ENCODE measurements at places on chromosomes 4 and X.
A peak's percentile ranks its signal among the peaks of the same experiment; 100 is the strongest.

GRCh38 chrX:70208479-70208878, 26.0 kb upstream of the AWAT1 start:
- no peak for DNase-seq

DNA sequence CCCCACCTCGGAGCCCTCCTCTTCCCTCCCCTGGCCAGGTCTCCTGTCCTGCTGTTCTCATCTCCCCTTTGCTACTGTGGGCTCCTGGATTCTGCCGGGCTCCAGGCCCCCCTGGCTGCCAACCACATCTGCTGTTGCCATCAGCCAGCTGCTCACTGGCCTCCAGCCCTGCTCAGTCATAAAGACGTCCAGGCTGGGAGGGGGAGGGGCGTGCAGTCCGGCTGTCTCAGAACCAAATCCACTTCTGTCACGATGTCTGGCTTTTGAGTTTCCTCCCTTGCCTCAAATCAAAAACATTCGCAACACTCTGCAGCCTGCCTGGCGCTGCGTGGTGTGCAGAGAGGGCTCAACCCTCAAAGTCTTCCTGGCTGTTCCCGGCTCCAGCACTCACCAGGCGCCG, 7.1 kb downstream of the RASL11B start:
- no peak for DNase-seq

- DNase-seq = no peak
Measured at GRCh38 chrX:10259716-10260115, 102.9 kb downstream of the CLCN4 start.

- DNase-seq = no peak
Measured at GRCh38 chr4:147991543-147992283, 259.8 kb downstream of the ARHGAP10 start.

DNA sequence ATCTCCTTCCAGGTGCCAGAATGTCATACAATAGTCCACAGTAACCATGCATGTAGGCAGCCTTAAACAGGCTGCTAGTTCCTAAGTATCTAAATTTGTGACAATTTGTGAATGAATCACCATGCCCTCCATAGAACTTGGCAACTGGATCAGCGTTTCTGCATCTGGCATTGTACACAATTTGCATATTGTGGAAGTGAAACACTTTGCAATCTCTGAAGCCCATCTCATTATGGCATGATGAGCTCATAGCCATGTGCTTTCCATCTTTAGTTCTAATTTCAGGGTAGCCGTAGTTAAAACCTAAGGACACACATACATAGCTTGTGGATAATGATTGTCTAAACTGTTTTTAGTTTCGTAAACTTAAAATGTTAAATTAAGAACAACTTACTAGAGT, 573.6 kb downstream of the PPP4R3C start:
- DNase-seq = no peak

GRCh38 chr4:84855774-84856173, 110.7 kb downstream of the WDFY3 start:
- no peak for DNase-seq

GRCh38 chrX:13194291-13195103, 125.4 kb downstream of the ATXN3L start:
- no peak for DNase-seq

DNA sequence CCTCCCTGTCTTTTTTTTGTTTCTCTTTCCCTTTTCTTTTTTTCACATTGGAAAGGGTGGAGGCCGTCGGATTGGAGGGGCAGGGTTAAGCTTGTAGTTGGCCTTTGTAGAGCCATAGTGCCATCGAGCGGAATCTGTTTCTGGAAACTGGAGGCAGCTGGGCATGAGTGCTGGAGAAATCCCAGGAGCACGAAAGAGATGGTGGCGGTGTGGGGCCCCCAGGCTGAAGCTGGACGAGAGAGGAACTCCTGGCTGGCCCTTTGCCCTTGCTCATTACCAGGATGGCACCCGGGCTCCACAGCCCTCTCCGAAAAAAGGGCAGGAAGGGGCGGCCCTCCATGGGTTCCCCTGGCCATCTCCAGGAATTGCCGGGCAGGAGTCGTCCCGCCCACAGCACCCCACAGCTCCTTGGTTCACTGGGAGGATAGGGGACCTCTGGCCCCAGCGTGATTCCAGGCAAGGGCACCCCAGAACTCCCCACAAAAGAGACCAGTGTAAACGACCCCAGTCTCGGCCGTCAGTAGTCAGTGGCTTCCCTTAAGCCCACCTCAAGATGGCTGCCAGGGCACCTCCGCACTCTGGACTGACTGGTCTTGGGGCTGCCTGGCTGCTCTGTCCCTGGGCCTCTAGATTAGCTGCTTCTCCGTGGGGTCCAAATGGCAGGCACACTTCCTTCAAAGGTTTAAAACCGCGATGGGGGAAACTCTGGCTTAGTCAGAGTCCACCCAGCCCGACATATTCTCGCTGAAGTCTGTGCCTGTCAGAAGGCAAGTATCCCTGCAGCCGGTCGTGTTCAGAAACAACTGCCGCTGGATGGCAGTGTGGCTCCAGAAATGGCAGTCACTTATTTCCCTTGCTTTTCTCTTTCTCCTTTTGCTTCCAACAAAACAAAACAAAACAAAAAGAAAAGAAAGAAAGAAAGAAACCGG, 74.1 kb downstream of the NBDY start:
- peak; percentile 22 for DNase-seq

- DNase-seq = no peak
Measured at GRCh38 chr4:8344377-8344776, 74.8 kb downstream of the HTRA3 start.

- DNase-seq = no peak
Measured at GRCh38 chr4:101238706-101239105, 108.6 kb downstream of the PPP3CA start.

DNA sequence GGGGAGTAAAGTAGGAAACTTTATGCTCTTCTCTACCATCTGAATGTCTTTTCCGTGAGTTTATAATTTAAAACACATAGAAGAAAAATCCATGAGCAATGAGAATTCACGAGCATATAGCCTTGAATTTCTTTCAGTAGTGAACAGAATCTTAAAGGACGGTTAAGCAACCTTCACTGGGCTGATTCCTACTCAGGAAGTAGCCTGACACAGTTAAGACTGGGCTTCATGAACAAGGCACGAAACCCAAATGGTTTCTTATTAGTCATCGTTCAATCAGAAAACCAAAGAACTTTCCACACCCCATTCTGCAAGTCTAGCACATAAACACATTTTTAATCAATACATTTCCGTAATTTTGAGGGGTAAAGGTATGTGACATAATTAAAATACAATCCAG, 95.8 kb downstream of the SH3KBP1 start:
- no peak for DNase-seq

DNA sequence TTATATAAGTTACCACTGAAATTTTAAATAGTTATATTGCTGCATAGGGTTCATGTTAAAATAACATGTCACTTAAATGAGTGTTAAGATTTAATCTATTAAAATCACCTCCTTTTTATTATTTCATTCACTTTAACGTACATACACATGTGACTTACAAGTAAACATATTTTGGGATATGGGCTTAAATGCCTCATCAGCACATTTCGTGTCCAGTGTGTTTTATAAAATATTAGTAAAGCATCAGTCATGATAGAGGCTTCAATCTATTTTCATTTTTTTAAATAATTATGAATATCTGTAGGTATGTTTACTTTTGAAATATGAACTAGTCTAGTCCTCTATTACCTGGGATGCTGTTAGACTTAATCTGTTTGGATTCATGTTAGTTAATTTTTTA, 143.6 kb downstream of the NPNT start:
- no peak for DNase-seq

GRCh38 chr4:183455431-183456195, 11.2 kb downstream of the CDKN2AIP start:
- no peak for DNase-seq

DNA sequence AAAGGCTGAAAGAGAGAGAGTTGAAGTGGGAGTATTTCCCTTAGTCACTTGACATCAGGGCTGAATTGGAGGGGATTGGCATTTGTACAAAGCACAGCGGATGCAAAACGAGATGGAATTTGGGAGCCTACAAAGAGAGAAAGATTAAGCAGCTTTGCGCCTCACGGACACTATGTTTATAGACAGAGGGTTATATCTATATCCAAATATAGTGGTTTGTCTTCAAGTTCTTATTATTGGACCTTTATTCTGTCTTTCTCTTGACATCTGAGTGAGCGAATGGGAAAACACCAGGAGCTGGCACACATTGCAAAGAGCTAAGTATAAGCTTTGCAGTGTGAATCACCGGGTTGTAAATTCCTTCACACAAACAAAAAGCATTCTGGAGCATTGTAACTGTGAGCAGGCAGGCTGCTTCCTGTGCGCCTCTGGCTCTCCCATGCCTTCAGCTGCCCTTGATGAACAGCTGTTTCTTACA, 500.2 kb downstream of the STIM2 start:
- DNase-seq = no peak

- DNase-seq = no peak
Measured at GRCh38 chr4:73028621-73029020, 40.9 kb downstream of the COX18 start.

DNA sequence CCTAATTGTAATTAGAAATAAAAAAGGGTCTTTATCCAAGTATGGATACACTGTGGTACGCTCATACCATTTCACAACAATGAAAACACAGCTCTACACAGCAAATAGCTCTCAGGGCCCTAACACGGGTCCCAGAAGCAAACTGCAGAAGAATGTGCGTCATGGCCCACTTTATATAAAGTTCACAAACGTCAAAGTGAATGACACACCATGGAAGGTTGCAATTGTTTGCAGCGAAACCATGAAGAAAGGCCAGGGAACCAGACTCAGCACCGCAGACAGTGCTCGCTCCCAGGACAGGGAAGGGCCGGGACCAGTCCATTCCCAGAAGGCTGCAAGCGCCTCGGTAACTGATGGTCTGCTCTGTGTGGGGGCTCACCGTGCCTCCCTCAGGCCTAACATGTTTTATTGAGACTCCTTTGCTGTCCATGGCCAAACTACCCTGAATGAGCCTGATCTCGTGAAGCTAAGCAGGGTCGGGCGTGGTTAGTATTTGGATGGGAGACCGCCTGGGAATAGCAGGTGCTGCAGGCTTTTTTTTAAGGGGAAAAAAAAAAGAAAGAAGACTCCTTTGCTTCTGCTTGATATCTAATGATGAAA, 47.8 kb downstream of the ACOX3 start:
- DNase-seq = no peak

GRCh38 chr4:54586320-54586955, 71.3 kb upstream of the KIT start:
- DNase-seq = no peak

- no peak for DNase-seq
Measured at GRCh38 chr4:5037553-5038551, 13.4 kb upstream of the STK32B start.

DNA sequence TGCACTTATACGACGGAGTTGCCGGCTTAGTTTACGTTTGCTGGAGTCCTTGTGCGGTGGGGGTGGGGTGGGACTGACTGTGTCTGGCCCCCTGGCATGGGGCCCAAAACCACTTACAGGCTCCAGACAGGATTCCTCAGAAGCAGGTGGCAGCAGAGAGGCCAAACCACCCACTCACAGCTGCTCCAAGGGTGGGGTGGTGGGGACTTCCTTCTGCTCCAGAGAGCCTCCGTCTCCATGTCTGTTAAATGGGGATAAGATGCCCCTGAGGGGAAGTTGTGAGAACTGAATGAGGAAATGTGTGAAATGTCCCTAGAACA, 36.7 kb downstream of the PSAPL1 start:
- DNase-seq = no peak

DNA sequence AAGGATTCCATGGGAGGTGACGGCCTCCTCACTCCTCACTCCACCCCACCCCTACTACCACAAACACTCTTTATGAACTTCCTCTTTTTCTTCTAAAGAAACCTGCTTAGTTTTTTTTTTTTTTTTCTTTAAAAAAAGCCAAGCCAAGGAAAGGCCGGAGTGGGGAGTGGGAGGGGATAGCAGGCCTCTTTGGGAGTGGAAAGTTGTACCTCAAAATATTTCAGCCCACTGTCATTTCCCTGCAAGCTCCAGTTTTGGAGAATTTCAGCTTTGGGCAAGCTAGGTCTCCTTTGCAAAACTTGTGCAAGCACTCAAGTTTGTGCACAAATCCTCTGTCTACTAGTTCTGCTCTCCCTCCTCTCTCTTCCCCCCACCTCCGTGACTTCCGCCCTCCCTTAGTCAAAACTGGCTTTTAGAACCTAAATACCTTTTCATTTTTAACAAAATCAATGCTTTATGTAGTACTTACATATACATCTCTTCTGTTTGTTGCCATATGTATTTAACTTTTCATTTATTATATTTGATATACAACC, 512 bp upstream of the ANTXR2 start:
- DNase-seq = peak; percentile 47

DNA sequence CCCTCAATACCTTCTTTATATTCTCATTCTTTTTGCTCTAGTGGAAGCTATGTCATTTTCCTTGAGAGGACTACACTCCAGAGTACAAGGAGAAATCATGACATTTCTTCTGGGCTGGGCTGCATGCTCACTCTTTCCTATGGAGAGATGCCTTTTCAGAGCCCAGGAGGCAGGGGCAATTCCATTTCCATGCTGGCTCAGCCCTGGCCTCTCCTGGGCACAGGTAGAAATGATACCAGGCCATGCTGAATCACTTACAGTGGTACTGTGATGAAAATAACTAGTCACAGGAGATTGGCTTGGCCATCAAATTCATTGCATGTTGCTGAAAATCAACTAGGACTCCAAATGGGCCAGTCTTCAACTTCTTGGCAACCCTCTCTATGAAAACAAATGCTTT, 34.0 kb upstream of the PPARGC1A start:
- DNase-seq = no peak

DNA sequence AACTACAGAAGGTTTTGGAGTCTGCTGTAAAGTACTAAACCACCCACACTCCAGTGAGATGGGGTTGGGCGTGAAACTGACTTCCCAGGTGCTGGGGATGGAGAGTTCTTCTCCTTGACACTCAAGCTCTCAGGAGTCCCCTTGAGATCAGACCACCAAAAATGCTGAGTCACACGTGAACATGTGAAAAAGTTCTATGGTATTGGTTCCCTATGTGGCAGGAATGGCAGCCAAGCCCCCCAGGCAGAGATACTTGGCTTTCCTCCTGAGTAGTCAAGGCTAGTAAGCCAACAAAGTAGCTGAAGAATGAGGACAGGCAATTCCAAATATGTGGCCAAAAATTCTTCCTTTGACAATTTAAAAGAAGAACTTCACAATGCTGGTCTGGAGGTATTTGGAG, 222.0 kb upstream of the ADAMTS3 start:
- no peak for DNase-seq

- DNase-seq = no peak
Measured at GRCh38 chr4:40423735-40424134, 88.6 kb downstream of the CHRNA9 start.

- no peak for DNase-seq
Measured at GRCh38 chr4:66653937-66654336, 891.4 kb downstream of the CENPC start.

Data from naive thymus-derived CD4-positive, alpha-beta T cell (primary cell).